Islet precursor cell (in vitro differentiated cells): ENCODE measurements at places on chromosomes 4 and X.
A peak's percentile ranks its signal among the peaks of the same experiment; 100 is the strongest.

- DNase-seq, result no peak
Observed at GRCh38 chr4:118287711-118288451, 64.9 kb downstream of the PRSS12 start.

DNA sequence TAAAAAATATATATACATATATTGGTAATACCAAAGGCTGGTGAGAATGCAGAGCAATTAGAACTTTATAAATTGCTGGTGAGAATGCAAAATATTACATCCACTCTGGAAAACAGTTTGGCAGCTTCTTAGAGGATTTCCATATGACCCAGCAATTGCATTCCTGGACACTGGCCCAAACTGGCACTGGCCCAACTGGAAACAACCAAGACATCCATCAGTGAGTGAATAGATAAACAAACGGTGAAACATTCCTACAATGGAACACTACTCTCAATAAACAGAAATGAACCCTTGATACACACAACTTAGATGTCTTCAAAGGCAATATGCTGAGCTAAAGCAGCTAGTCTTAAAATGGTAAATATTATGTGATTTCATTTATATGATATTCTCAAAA lies 524.2 kb downstream of the IQCM start:
- DNase-seq, result no peak

DNA sequence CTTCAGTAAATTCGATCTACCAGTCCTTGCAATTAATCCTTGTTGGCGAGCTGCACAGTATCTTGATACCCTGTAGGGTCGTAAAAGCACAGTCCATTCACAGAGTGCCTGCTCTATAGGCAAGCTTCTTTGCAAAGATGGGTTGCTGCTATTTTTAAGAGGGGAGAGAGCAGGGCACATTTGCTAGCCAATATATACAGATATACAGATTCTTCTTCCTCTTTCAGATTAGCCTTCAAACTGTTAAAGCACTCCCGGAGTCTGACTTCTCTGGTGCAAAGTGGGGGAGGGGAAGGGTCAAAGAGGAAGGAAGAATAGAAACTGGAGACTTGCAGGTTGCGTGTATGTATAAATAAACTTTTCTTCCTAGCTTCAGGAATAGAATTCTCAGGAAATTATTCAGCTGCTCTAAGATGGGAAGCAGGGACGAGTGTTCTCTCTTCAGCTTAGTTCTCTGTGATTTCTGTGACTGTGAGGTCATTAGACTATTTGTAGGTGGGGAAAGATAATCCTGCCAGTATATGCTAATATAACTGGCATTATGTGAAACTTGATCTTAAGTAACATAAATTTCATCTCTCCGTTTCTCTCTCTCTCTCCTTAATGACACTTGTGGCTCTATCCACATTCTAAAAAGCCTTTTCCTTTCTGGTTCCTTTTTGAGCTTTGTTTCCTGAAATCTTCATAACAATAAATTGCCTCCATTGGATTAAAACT lies at the start of gene CYSLTR1:
CYSLTR1 (minus strand) TSS at position 242 of the 717 bp plus-strand sequence. CDS start 53,865 bp downstream, outside the sequence.
- no peak for DNase-seq

DNA sequence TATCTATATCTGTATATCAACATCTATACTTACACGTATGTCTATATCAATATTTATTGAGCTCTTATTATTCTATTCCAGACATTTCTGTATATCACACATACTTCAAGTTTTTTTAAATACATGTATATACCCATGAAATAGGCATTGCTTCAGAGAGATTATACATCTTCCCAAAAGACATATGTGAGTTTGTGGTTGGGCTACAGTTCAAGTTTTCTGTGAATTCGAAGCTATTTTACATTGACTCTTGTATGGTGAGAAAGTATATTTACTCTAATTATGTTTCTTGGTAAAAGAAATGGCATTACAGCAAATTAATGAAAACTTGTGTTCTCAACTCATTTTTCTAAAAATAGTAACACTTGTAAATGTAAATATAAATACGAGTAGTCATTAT lies 46.8 kb upstream of the CTSO start:
- no peak for DNase-seq

GRCh38 chr4:53378171-53378482 lies 686 bp downstream of the FIP1L1 start:
- DNase-seq, result no peak

- DNase-seq, result peak; percentile 59
Observed at GRCh38 chr4:15197005-15197404, 194.7 kb downstream of the CPEB2 start.

GRCh38 chr4:145153181-145153903 lies 27.0 kb downstream of the OTUD4 start:
- DNase-seq, result no peak

GRCh38 chr4:164012396-164013027 lies 518.0 kb downstream of the TMA16 start:
- peak; percentile 78 for DNase-seq

GRCh38 chrX:147342197-147342596 lies 527.7 kb upstream of the CXorf51A start:
- DNase-seq, result no peak

- DNase-seq, result no peak
Observed at GRCh38 chr4:105140684-105141490, 5.8 kb upstream of the TET2 start.

GRCh38 chrX:37796805-37797204 lies 16.9 kb downstream of the CYBB start:
- no peak for DNase-seq

- no peak for DNase-seq
Observed at GRCh38 chrX:9682456-9682855, 83.2 kb downstream of the GPR143 start.

GRCh38 chr4:170651786-170652185 lies 562.0 kb upstream of the AADAT start:
- DNase-seq, result no peak

DNA sequence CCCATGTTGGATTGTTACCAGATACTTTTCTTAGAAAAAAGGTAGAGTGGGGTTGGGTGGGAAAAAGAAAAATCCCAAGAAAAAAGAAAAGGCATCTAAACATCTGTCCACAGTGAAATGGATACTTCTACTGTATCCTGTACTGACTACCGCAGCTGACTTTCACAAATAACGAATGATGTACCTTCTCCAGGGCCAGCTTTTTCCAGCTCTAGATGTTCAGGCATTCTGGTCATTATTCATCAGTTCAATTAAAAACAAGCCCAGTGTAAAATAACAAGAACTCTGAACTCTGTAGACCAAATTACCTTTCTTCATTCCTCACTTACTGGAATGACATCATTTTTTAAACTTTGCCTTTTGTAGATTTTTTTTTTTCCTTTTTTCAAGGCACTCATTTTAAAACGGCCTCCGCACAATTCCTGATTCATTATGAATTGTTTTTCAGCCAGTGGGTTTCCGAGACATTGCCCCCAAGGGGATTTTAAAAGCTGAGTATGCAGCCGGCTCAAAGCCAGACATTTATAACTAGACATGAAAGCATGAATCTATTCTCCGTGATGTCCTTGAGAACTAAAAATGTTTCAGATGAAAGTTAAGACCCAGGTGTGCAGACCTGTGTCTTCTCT lies 113.5 kb downstream of the PRKX start:
- no peak for DNase-seq

DNA sequence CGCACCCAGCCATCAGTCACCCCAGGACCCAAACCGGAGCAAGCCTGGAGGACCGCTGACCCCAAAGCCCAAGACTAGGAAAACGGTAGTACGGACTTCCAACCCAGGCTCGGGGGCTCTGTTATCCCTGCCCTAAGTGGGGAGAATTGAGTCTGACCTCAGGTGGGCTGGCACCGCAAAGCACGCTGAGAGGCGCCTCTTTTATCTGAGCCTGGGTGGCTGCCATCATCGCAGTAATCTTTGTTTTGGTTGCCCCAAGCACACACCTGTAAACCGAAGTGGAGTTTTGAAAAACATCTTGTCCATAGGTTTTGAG lies 894 bp upstream of the SH3RF1 start:
- no peak for DNase-seq

- DNase-seq, result no peak
Observed at GRCh38 chr4:123783151-123783790, 386.7 kb downstream of the SPRY1 start.

DNA sequence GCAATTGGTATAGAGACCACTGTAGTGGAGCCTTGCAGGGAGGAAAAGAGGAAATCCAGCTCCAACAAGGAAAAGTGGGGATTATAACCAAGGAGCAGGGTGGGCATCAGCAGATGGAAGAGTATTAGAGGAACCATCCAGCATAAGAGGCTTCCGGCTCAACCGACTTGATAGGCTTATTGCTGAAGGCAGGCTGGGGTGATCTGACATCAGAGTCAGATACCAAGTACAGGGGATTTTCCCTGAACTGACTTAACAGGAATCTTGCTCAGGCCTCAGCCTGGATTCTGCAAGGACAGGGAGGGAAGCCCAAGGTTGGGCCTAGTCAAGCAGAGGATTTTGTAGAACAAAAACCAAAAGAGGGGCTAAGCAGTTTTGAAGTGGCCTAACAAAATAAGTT lies 129.6 kb downstream of the DCLK2 start:
- DNase-seq, result no peak

GRCh38 chr4:162011089-162011488 lies 152.7 kb downstream of the FSTL5 start:
- no peak for DNase-seq

GRCh38 chr4:165288226-165288625 lies 39.2 kb upstream of the MSMO1 start:
- DNase-seq, result no peak

- no peak for DNase-seq
Observed at GRCh38 chr4:186200516-186200915, 9.1 kb downstream of the CYP4V2 start.

DNA sequence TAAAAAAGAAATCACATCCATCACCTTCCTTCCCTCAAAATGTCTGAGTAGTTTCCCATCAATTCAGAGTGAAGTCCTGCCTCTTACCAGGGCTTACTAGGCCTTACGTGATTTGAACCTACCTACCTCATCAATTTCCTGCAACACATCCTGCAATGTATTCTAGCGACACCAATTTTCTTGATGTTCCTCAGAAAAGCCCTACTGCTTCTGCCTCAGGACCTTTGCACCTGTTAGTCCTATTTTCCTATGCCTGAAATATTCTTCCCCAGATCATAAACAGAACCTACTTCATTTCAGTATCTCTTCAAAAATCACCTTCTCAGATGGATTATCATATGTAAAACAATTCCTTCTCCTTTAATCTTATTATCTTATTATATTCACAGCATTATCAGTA lies 52.8 kb downstream of the ZAR1 start:
- DNase-seq, result no peak

DNA sequence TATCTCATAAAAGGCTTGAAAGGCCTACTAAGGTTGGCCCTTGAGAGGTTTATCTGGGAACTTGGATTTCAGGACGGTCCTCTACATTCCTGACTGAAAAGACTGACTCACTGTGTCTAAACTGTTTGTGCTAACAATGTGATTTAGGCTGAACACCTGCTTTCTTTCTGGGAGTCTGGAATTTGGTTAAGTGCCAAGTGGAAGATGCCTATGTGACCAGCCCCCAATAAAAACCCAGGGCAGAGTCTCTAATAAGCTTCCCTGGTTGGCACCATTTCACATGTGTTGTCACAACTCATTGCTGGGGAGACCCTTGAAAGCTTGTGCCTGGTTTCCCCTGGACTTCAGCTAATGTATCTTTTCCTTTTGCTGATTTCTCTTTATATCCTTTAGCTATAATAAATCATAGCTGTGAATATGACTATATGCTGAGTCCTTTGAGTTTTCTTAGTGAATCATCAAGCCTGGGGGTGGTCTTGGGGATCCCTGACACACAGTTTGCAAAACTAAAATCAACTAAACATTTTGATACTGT lies 55.1 kb downstream of the GPR82 start:
- DNase-seq, result peak; percentile 70

GRCh38 chr4:110926841-110927400 lies 304.0 kb upstream of the PITX2 start:
- no peak for DNase-seq

- DNase-seq, result no peak
Observed at GRCh38 chr4:188400451-188400850, 261.2 kb downstream of the TRIML1 start.

- DNase-seq, result no peak
Observed at GRCh38 chr4:93084599-93085305, 743.8 kb upstream of the ATOH1 start.

DNA sequence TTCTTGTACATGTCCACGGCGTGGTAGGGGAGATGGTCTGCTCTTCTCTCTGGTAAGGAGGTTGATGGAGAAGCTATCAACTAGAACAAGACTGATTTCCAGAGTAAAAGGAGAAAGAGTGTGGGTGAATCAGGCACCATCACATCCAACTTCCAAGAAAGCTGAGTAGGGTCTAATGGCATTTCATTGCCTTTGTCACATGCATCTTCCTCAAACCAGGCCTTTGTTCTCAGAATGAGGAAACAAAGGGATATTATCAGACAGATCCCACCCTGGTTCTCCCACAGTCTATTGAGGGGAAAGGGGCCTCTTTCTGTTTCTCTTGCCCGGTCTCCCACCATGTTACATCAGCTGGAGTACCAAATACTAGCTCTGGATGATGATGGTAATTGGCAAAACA lies 160.2 kb upstream of the RBPJ start:
- no peak for DNase-seq

- DNase-seq, result no peak
Observed at GRCh38 chr4:129144755-129145206, 48.8 kb downstream of the C4orf33 start.

GRCh38 chr4:86870442-86871069 lies 21.4 kb upstream of the SLC10A6 start:
- no peak for DNase-seq

DNA sequence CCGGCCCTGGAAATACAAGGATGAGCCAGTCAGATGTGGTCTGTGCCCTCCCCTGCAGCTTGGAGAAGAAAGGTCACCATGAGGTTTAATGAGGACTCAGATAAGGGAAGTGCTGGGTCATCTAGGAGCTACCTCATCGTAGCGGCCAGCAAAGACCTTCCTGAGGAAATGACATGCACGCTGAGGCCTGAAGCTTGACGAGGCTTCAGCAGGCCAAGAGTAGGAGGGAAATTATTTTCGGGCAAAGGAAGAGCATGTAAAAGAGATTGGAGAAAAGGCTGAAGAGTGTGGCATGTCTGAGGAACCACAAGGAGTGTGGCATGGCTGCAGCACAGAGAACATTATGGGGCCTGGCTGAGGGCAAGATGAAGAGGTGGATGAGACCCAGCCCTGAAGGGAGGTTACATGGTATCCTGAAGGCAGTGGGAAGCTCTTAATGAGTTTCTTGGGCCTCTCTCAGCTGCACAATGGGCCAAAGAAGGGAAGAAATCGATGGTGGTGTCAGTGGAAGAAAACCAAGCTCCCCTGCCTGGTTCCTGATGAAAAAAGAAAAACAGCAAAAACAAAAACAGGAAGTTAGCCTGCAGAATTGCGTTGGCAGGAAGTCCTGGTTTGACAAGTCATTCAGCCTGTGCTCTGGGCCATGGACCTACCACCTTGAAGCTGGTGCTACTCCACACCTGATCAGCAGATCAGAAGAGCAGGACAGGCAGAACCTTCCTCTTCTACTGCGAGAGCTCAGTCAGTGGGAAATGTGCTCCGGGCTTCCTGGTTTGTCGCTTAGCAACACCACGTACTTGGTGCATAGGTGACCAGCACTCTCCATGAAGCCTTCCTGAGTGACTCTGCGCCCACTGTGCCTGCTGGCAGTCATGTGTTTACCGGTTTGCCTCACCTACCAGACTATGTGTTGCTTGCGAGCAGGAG lies 134.5 kb upstream of the KLF3 start:
- no peak for DNase-seq

GRCh38 chrX:53438174-53438831 lies 4.1 kb upstream of the HSD17B10 start:
- no peak for DNase-seq

- DNase-seq, result no peak
Observed at GRCh38 chr4:109022961-109023360, 260.1 kb upstream of the ETNPPL start.
